ENCODE measurements at places on chromosomes 3 and 15.

GRCh38 chr3:57068437-57069089 lies 8.1 kb downstream of the SPATA12 start:
- peak; percentile 75 for DNase-seq

DNA sequence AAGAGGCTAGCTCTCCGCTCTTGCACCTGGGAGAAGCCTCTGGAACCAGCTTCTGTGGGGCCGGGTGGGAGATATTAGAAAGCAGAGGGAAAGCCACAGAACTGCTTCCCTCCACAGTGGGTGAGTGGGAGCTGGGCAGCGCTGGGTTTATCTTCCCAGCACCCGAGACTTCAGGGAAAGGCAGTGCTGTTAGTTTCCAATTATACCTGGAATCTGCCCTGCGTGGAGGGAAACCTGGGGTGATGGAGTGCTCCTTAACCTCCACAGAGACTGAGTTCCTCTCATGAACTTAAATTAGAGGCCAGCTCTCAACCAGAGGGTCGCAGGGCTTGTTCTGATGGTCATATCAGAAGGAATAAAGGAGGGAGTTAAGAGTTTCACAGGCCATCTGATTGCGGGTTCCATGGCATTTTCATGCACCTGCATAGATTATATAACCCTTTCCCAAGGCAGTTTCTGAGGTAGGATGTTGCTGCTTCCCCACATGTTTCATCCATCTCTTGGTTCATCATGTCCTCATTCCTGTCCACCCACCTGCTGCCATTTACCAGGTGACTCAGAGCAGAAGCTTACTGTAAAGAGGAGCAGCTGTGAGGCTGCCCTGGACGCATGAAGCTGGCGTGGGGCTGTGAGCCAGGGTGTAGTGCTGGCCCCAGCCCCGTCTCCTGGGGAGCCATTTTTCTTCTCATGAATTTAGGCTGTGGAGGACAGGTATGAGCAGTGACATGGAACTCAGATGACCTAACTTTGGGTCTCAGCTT lies 42.5 kb downstream of the CA12 start:
- DNase-seq: no peak

- DNase-seq: no peak
These were observed 100.0 kb upstream of the DLG1 start for GRCh38 chr3:197398286-197398878.

GRCh38 chr3:112007633-112008032 lies 8.9 kb downstream of the TAGLN3 start:
- DNase-seq: peak; percentile 77

DNA sequence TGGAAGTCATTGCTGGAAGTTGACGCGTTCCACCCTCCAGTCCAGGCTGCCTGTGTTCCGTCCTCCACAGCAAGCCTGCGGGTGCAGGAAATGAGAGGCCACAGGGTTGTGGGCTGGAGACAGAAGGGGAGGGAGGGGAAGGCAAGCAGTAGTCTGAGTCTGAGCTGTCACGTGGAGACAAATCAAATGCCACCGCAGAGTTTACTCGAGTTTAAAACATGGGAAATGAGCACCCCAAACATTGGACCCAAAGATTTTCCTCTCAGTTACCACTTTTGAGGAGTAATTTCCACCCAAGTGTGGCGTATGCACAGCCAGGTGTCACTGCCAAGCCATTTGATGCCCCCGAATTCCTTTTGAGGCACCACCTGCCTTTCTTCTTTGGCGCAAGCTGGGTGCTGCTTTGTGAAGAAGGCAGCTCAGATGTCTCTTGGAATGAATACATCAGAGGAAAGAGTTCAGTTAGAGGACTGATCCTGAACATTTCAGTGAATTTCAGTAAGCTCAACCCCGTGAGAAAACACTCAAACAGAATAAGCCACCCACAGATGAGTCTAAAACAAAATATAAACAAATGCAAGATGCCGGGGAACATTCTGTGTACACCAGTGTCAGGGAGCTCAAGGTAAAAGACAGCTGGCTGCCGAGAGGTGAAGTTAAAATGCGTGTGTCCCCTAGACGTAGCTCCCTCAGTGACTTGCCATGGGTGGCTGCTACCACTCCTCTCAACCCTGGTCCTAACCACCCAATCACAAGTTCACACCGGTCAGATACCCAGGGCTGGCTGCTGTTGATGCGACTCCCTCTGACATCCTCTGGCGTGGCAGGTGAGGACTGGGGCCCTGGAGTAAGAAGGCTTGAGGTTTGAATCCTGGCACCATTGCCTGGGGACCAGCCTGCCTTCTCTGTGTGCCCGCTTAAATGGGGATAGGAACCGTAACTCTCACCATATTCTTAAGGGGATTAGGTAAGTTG lies 203.8 kb downstream of the UACA start:
- peak; percentile 26 for DNase-seq

DNA sequence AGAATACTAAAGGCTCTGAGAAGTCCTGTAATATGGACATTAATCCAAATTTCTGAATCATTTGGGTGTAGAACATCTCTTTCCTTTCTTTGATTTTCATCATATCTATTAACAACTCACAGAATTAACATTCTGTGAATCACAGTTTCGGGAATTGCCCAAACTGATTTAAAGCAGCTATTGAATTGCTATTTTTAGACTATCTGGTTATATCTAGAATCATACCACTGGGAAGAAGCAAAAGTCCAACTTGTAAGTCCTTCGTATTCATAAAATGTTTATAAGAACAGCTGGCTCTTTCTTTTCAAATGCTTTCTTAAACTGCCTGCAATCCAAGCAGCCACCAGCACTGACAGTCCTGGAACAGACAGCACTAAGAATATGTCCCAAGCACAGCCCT lies 733.0 kb downstream of the NTRK3 start:
- peak; percentile 29 for DNase-seq

DNA sequence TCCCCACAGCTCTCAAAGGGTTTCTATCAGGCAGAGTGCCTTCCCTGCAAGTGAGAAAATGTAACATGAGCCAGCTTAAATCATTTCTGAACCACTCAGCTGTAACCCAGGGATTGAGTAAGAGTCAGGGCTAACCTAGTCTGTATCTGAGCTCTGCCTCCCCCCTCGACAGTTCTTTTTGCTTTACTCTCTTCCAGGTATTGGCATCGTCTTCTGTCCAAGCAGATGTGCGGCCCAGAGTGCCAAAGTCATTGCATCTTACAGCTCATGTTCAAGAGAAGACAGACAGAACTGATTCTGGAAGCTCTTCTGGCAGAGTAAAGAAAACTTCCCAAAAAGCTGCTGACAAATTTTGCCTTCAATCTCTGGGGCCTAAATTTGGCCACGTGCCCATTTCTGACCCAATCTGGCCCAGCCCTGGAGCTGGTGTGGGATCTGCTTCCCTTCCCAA lies 74.8 kb downstream of the ABHD5 start:
- no peak for DNase-seq

DNA sequence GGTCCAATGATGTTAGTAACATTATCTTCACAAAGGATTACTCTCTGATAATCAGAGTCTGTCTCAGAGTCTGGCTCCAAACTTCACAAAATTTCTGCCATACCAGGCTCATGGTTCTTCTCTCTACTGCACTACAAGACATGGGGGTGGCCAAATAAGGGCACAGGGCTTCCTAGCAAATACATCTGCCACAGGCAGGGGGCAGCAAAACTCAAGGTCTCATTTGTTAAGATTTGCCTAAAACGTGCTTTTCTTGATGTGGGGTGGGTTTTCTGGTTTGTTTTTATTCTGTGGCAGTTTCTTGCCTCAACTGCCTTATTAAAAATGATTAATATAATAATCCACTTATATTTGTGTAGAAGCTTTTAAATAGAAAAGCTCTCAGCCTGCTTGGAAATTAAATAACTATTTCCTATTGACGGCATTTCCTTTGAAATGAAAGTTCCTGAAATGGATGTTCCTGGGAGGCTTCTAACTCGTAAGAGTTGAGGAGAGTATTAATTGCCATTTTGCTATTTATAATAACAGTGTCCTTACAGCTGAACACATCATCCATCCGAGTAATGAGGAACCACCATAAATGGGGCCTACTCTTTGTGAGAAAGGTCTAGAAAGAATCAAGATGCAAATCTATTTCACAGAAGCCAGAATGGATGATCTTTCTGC lies 53.8 kb downstream of the SST start:
- peak; percentile 59 for DNase-seq
